ENCODE measurements at places on chromosomes 2 and 18.

- no peak for DNase-seq
Observed at GRCh38 chr18:37383036-37383785, 182.4 kb downstream of the CELF4 start.

DNA sequence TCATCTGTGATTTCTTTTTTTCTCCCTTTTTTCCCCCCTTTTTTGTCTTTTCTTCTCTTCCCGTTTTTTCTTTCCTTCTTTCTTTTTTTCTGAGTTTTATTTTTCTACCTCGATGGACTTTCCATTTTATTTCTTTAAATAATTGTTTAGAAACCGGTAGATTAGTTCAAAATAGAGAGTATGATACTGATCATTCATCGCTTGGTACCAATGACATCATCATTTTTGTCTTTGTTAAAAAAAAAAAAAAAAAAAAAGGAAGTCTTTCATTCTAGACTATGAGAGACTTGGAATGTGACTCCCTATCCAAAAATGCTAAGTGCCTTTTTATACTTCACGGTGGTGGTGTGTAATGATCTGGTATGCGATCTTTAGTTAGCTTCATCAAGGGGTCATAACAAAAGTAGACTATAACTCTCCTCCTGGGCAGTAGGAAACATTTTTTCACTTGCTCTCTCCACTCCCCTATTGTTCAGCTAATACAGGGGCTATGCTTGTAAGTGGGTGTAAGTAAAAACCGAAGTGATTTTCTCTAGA, 1517.5 kb upstream of the ZEB2 start:
- no peak for DNase-seq

GRCh38 chr2:12126318-12126717, 379.9 kb downstream of the LPIN1 start:
- no peak for DNase-seq

GRCh38 chr2:58709274-58709673, 468.1 kb upstream of the FANCL start:
- DNase-seq, result no peak

DNA sequence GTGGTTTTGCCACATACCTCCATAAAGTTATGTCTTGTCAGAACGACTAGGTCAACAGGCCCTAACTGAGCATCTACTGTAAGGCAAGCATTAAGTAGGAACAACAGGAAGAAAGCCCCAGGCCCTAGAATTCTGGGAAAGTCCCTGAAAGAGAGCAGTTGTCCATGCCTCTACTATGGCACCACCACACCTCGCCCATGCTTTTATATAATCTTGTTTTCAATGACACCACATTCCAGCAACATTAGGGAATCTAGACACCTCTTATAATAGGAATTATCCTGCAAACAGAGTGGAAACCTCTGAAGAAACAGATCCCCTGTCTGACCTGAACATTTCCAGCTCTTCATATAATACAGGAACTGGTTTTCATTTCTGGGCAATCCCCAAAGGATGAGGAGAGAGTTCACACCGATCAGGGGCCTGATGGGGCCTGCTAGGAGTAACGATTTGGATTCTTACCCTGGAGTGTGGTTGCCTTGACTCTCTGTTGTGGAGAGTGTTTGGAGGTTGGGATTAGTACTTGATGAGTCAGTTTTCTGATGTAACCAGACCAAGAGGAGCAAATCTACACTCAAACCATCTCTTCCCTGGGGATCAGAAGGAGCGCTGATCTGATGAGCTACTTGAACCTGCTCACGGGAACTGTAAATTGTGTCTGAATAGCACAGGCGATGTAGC, 31.9 kb upstream of the CEP68 start:
- no peak for DNase-seq

GRCh38 chr2:135021618-135022017, 25.6 kb downstream of the MAP3K19 start:
- DNase-seq, result no peak
